ENCODE measurements at places on chromosomes 4 and X. TPM values are rescaled to one million over a fixed set of nuclear protein-coding genes. Genes with fewer than 3 reads are reported as not detected.

The SMIM31 gene
- not detected for polyA plus RNA-seq

GRCh38 chrX:102957751-102958150 lies 20.7 kb downstream of the RAB40AL start:
- no peak for DNase-seq

GRCh38 chrX:155535866-155536265 lies 76.9 kb downstream of the TMLHE start:
- no peak for DNase-seq

GRCh38 chr4:189022440-189023035 lies 883.3 kb downstream of the TRIML1 start:
- DNase-seq = no peak
